HepG2 (cell line): ENCODE measurements at places on chromosomes 1 and 21. TPM values are rescaled to one million over a fixed set of nuclear protein-coding genes. Genes with fewer than 3 reads are reported as not detected.

The KRTAP7-1 gene
- polyA plus RNA-seq = not detected in 2 replicates

The CASQ2 gene
- 0.05 TPM in 1 of 2 replicates, not detected in the other for polyA plus RNA-seq

GRCh38 chr1:222018041-222018440, 276.2 kb upstream of the DUSP10 start:
- no peak for DNase-seq

The SYDE2 gene
- polyA plus RNA-seq = 1.8 TPM in 2 replicates

The OPTC gene
- not detected in 2 replicates for polyA plus RNA-seq

GRCh38 chr21:26956813-26957212, 10.1 kb downstream of the ADAMTS5 start:
- DNase-seq = no peak

DNA sequence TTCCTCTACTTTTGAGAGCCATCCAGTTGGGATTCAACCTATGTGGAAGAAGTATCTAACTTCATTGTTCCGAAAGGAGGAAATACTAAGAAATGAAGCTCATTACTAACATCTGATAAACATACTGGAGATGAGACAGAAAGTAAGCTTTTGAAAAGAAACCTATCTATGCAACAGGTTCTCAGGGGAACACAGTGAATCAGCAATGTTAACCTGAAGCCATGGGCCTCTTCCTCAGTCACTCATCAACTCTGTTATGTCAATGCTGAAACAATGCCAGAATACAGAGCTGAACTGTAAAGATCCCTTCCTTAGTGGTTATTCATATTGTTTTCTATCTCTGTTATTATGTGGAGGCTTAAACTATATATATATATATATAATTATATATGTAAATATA, 55.5 kb upstream of the ESRRG start:
- DNase-seq = no peak

The SSR2 gene
- polyA plus RNA-seq = 442 and 461 TPM in 2 replicates

- DNase-seq = no peak
These were observed 18.7 kb downstream of the PSMB2 start for GRCh38 chr1:35622510-35623178.

The GBP2 gene
- polyA plus RNA-seq = 6.2 and 7.3 TPM in 2 replicates

The HES5 gene
- polyA plus RNA-seq = 0.05 TPM in 1 of 2 replicates, not detected in the other

DNA sequence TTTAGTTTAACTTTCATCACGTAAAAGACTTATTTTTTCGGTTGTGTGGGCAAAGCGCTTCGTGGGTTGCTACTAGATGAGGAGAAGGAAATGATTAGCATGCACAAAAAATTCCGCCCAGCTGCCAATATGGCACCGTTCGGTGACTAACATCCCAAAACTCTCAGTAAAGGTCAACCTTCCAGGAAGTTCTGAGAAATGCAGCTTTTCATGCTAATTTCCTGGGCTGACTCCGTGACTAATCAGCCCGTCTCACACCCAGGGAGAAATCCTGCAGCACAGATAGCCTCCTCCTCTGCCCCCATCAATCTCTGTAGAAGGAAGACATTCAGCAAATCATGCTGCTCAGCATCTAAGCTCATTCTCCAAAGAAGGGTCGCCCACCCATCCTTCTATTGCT, 34.1 kb downstream of the TMCO4 start:
- DNase-seq = no peak

The KCNT2 gene
- polyA plus RNA-seq = not detected in 2 replicates

The PPIAL4G gene
- not detected in 2 replicates for polyA plus RNA-seq

- peak; percentile 99 for DNase-seq
These were observed 3.5 kb upstream of the PIGV start for GRCh38 chr1:26784023-26784871.

GRCh38 chr1:236657398-236657797, 28.9 kb upstream of the ACTN2 start:
- no peak for DNase-seq

DNA sequence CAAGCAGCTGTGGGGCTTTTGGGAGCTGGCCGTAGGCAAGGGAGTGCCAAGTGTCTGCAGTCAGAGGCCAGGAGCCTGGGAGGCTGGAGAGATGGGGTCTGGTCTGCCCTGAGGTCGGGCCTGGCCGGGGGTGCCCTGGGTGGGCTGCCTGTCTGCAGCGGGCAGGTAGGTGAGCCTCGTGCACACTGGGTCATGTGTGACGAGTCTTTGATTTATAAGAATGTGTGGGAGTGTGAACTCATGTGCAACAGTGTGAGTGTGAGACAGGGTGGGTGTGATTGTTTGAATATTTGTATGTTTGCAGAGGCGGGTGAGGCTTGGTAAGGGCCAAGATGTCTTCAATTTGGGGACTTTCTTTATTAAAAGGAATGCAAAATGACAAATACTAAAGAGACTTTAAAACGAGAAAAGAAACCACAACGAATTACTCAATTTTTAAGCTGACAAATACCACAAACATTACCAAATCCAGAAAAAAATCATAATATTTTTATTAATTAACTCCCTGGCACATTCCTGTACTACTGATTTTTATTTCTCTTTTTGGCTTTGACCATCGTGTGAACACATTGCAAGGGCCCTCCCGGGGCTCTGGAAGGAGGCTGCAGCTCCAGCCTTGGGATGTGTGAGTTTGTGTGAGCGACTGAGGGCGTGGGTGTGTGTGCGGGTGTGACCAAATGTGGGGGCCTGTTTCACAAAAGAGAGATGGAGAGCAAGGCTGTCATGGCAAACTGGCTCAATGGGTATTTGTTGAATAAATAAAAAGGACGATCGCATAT, 110.3 kb upstream of the WNT4 start:
- DNase-seq = no peak

DNA sequence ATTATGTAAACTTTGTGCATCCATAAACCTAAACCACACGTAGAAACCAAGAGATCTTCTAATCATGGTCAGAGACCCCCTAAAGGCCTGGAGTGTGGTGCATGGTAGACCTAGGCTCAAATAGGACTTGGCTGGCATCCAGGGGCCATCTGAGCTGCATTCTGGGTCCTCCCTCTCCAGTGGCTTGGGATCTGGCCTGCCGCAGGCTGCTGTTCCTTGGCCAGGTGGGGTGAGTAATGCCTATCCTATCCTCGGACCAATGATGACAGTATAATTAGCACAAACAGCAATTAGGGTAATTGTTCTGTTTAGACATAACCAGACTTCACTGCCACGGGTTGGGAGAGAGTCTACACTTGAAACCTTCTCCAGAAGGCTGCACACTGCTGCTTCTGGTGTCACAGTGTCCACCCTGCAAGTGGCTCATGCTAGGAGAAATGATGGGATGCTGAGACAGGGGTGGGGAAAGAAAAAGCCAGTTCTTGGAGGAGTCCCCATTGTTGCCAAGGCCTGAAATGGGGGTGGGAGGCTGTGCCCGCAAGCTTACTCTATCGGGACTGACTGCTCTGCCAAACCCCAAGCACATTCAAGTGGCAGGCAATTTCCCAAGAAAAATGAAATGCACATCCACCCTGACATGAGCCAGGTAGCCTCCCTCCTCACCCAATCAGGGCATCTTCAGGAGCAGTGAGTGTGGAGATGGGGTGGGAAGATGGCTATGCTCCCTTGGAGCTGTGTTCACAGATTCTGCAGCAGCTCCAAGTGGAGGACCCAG, 12.5 kb upstream of the PKP1 start:
- no peak for DNase-seq

The F5 gene
- 64.0 and 65.5 TPM in 2 replicates for polyA plus RNA-seq

DNA sequence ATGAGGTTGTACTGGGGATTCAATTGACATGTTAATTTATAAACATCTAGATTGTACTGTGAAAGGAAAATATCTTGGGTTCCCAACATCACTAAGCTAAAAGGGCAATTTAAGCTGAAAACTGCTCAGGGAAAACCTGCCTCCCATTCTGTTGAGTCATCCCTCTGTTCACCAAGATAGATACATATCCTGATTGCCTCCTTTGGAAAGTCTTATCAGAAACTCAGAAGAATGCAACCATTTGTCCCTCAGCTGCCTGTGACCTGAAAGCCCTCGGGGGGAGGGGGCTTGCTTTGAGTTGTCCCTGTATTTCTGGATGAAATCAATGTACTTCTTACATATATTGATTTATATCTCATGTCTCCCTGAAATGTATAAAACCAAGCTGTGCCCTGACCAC, 187.0 kb upstream of the ETV3 start:
- no peak for DNase-seq

- DNase-seq = no peak
These were observed 22.6 kb downstream of the DMBX1 start for GRCh38 chr1:46512135-46512791.

- DNase-seq = no peak
These were observed 99.0 kb downstream of the NFIA start for GRCh38 chr1:61181067-61182038.

The GCSAML gene
- polyA plus RNA-seq = not detected in 2 replicates

DNA sequence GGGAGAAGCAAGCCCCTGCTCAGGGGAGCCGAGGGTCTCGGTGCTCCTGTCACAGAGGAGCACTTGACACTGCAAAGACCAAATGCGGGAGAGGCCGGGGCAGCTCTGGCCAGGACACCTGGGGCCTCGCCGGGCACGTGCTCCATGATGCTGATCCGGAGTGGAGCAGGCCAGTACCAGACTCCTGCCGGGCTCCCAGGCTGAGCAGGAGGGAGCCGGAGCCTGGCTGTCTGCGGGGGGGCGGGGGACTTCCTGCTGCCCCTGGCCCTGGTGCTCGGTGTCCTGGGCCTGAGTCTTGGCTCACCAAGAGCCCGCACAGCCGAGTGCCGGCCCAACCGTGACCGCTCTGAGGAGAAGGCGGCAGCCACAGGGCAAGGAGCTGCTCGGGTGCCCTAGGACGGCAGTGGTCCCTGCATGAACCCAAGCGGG, 38.5 kb upstream of the TMEM52 start:
- no peak for DNase-seq

DNA sequence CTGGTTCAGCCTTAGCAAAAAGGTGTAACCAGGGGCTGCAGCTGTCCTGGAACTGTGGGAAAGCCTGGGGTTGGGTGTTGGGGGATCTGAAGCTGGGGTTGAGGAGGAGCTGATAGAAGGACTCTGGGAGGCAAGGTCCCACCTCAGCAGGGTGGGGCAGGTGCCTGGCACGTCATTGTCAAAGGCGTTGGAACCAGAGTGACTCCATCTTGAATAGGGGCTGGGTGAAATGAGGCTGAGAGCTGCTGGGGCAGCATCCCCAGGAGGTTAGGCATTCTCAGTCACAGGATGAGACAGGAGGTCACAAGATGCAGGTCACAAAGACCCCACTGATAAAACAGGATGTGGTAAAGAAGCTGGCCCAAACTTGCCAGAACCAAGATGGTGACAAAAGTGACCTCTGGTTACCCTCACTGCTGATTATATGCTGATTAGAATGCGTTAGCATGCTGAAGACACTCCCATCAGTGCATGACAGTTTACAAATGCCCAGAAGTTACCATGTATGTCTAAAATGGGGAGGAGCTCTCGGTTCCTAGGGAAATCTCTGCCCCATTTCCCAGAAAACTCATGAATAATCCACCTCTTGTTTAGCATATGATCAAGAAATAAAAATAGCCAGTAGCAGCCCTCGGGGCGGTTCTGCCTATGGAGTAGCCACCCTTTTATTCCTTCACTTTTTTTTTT, 85.4 kb downstream of the IER5 start:
- no peak for DNase-seq

The MSH4 gene
- 0.01 TPM in 2 replicates for polyA plus RNA-seq

GRCh38 chr1:162192306-162192678, 122.8 kb downstream of the NOS1AP start:
- DNase-seq = no peak

DNA sequence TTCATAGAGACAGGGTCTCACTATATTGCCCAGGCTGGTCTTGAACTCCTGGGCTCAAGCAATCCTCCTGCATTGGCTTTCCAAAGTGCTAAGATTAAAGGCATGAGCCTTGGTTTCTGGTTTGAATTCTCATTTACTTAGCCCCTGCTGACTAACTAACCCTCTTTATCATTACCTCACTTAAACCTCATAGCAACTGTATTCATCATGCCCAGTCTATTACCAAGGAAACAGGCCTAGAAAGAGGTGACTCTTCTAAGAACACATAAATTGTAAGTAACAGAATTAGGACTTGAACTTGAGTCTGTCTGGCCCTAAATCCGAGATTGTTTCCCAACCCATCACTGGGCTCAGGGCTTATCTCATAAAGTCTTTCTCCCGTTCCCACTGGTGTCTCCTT, 44.2 kb downstream of the TMEM53 start:
- no peak for DNase-seq

- DNase-seq = no peak
These were observed 235.5 kb downstream of the DPYD start for GRCh38 chr1:97685360-97685759.

The FNDC10 gene
- 2.2 and 3.1 TPM in 2 replicates for polyA plus RNA-seq

GRCh38 chr1:78687914-78688313, 38.3 kb downstream of the IFI44 start:
- DNase-seq = no peak

- DNase-seq = peak; percentile 34
These were observed 15.6 kb upstream of the VAMP3 start for GRCh38 chr1:7755448-7755847.

GRCh38 chr1:37035796-37036666, 1.7 kb upstream of the GRIK3 start:
- no peak for DNase-seq

DNA sequence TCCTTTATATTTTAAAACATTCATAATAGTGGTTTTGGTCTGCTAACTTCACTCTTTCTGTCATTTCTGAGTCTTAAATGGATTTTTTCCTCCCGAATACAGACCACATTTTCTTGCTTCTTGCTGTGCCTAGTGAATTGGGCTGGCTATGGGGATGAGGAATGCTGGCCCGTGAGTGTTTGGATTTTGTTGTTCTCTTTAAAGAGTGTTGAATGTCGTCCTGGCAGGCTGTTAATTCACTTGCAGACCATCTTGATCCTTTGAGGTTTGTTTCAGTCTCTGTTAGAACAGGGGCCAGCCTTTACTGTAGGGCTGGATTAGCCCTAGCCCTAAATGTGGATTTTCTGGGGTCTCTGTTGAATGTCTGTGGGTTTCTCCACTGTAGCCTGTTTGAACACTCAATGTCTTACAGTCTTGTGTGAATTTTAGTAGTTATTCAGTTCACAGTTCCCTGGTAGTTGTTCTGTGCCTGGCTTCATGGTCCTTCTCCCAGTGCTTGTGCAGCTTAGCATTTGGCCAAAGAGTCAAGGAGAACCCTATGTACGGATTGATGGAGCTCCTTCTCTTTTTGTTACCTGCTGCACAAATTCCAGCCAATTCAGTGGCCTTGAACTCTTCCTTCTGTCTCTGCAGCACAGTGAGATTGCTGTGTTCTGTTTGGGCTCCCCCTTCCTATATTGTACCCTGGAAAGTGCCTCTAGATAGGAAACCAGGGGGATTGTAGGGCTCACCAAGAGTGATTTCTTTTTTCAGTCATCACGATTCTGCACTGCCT, 95.7 kb downstream of the DYRK1A start:
- peak; percentile 31 for DNase-seq

The C4BPA gene
- 60.1 and 86.3 TPM in 2 replicates for polyA plus RNA-seq

The NBPF6 gene
- polyA plus RNA-seq = not detected in 2 replicates

The ZBTB17 gene
- polyA plus RNA-seq = 17.0 and 21.0 TPM in 2 replicates

The VWA1 gene
- polyA plus RNA-seq = 40.9 and 61.3 TPM in 2 replicates

The SERINC2 gene
- polyA plus RNA-seq = 126 and 165 TPM in 2 replicates

DNA sequence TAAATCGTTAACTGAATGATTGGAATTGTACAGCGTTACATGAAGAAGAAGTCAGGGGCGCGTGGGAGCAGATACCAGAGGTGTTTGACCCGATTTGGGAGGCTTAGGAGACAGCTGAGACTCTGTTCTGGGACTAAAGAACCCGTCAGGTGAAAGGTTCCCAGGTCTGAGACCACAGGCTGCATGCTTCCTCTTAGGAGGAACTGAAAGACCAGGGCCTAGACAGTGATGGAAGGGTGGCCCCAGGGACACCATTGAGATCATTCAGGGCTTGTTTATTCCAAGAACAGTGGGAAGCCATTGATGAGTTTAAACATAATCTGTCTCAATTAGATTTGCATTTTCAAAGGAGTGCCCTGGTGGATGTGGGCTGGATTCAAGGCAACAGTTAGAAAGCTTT, 904 bp downstream of the KLF17 start:
- DNase-seq = no peak
